Lung (tissue), 17 donors: ENCODE measurements at places on chromosomes 6 and 20. TPM values are rescaled to one million over a fixed set of nuclear protein-coding genes. Genes with fewer than 3 reads are reported as not detected.

THEMIS gene
- 0.86 TPM for total RNA-seq

SLC17A2 gene
- not detected for total RNA-seq

SLC22A2 gene
- not detected for total RNA-seq

GRCh38 chr6:118775381-118775780 is 118.6 kb upstream of the ASF1A start:
- H3K4me3 ChIP-seq: no peak overlapping the region
- DNase-seq: no peak
- H3K27ac ChIP-seq: no peak overlapping the region

DNA sequence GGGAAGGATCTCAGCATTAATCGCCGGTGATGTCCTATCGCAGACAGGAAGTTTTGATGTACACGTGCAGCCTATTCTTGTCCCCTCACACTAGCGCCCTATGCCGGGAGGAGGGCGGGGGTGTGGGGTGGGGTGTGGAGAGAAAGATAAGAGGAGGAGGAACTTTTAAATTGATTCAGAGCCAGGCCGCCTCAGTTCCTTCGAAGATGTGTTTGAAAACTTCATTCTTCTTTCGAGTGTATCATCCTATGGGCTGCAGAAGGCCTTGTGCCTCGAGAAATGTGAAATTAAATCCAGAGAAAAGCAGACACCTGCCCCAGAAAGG is 2.5 kb upstream of the POU3F2 start:
- no peak for DNase-seq
- H3K4me1 ChIP-seq: peaks cover 36% of the 10 kb centered on the region
- H3K27ac ChIP-seq: no peak overlapping the region
- H3K36me3 ChIP-seq: no peaks in the 10 kb centered on the region
- H3K27me3 ChIP-seq: peaks cover 3% of the 10 kb centered on the region
- no peak overlapping the region for H3K4me3 ChIP-seq

DNA sequence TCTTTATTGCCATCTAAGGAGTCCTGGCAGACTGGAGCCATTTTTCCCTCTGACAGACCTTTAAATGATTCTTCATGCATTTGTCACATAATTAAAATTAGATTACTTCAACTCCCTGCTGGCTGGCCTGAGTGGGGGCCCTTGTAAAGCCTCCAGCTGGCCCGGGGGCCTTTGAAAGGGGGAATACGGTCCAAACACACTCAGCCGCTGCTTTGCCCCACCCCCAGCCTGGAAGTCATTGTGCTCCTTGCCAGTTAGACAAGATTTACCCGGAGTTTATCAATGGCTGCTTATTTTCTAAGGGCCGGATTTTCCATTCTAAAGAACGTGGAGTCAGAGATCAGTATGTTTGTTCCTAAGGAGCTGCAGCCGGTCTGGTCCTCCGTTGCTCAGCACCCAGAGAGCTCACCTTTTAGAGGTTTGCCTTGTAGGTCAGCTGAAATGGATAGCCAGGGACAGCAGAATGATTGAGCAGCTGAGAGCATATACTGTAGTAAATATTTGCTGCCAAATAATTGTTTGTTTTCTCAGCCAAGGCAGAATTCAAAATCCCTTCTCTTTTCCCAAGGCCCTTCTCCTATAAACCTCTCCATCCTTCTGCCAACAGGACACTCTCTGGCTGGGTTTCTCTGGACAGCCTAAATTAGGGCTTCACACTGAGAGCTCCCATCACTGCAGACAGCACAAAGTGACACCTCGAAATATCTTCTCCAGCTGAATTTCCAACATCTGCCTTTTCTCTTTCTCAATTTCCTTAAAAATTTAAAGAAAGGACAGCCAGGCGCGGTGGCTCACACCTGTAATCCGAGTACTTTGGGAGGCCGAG is 68.4 kb upstream of the RBM24 start:
- H3K27me3 ChIP-seq: no peaks in the 10 kb centered on the region
- no peak overlapping the region for H3K27ac ChIP-seq
- no peaks in the 10 kb centered on the region for H3K4me1 ChIP-seq
- no peaks in the 10 kb centered on the region for H3K36me3 ChIP-seq
- peak; percentile 99 for DNase-seq

GRCh38 chr6:166751051-166751595 is 124.1 kb upstream of the RPS6KA2 start:
- DNase-seq: no peak
- peaks cover under 1% of the 10 kb centered on the region for H3K27me3 ChIP-seq
- H3K4me1 ChIP-seq: no peaks in the 10 kb centered on the region
- no peak overlapping the region for H3K4me3 ChIP-seq
- H3K27ac ChIP-seq: no peak overlapping the region

GRCh38 chr20:33158637-33159385 is 9.1 kb upstream of the BPIFA2 start:
- H3K27ac ChIP-seq: no peak overlapping the region
- H3K36me3 ChIP-seq: no peaks in the 10 kb centered on the region
- H3K4me3 ChIP-seq: no peak overlapping the region
- no peaks in the 10 kb centered on the region for H3K27me3 ChIP-seq
- H3K4me1 ChIP-seq: no peaks in the 10 kb centered on the region

- peak; percentile 96 for DNase-seq
- no peak overlapping the region for H3K4me3 ChIP-seq
- no peak overlapping the region for H3K27ac ChIP-seq
- no peaks in the 10 kb centered on the region for H3K36me3 ChIP-seq
- peaks cover 3% of the 10 kb centered on the region for H3K27me3 ChIP-seq
Observed at GRCh38 chr20:44805979-44806620, 4.2 kb downstream of the RIMS4 start.

DNA sequence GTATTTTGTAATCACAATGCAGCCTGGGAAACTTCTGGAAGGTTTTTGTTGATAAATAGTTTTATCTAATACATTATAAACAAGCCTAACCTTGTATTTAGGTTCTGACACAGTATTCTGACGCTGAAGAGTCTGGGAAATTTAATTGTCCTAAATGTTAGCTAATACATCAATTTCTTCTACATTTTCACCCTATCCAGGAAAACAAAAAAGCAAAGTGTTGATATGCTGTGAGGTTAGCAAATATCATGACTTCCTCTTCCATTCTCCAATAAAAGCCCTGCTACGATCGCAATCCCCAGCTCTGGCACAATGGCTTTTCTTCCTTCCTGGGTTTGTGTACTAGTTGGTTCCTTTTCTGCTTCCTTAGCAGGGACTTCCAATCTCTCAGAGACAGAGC is at the start of gene C6orf58:
TSS of gene C6orf58 (plus strand) at position 301 of the 400 bp plus-strand sequence. CDS start at position 313, 12 bp downstream.
- no peaks in the 10 kb centered on the region for H3K36me3 ChIP-seq
- no peak for DNase-seq
- no peaks in the 10 kb centered on the region for H3K27me3 ChIP-seq
- H3K4me1 ChIP-seq: no peaks in the 10 kb centered on the region
- no peak within 1 kb of the TSS for H3K4me3 ChIP-seq
